Activated T-cell treated with anti-CD3 and anti-CD28 coated beads for 4 hours (primary cell): ENCODE measurements at places on chromosomes 5 and 9.

GRCh38 chr9:76818271-76818670, 54.0 kb downstream of the PCA3 start:
- no peak for DNase-seq

DNA sequence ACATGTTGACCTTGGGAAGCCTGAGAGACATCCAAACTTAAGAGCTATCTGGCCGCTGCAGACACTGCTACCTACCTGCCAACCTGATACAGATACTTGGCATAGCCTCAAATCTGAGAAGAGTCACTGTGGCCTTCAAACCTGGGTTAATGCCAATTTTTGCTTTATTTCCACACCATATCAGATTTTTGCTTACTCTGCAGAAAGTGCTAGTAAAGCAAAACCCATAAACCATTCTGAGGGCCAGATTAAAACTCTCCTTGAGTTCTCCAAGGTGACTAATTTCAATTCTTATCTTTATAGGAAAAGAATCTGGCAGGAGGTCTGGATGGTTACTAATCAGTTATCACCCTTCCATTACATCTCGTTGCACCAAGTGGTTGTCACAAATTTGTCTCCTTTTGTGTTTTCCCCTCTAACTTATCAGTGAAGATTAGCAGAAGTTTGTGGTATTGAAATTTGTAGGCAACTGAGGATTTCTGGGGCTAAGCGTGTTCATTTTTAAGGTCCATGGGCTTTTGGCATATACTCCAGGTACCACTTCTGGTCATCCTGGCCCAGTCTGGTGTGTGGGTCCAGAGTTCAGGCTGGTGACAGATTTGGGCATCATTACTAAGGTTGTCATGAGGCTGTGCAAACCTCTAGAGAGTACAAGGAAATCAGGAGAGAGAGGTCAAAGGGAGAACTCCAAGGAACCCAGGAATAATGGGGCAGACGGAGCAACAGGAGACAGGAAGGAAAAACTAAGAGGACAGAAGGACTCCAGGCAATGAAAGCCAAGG, 177.9 kb downstream of the TSSK1B start:
- no peak for DNase-seq

- DNase-seq: no peak
Measured at GRCh38 chr9:69944816-69945215, 98.8 kb upstream of the MAMDC2 start.

- no peak for DNase-seq
Measured at GRCh38 chr5:134417707-134418106, 6.0 kb upstream of the CDKN2AIPNL start.

DNA sequence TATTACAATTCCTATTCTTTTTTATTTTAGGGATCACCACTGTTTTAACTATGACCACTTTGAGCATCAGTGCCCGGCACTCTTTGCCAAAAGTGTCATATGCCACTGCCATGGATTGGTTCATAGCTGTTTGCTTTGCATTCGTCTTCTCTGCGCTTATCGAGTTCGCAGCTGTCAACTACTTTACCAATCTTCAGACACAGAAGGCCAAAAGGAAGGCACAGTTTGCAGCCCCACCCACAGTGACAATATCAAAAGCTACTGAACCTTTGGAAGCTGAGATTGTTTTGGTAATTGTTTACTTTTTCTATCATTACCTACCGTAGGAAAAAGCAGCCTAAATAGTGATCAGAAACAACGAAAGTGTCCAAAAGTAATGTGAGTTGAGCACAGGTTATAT, 6.4 kb downstream of the GABRA6 start:
- no peak for DNase-seq

GRCh38 chr5:177330991-177331842, 19.5 kb upstream of the MXD3 start:
- DNase-seq: no peak

- DNase-seq: no peak
Measured at GRCh38 chr5:92418341-92418740, 1035.2 kb upstream of the ARRDC3 start.

GRCh38 chr9:78539188-78539587, 242.3 kb downstream of the PSAT1 start:
- DNase-seq: no peak

GRCh38 chr5:158055111-158055501, 196.2 kb upstream of the CLINT1 start:
- no peak for DNase-seq

DNA sequence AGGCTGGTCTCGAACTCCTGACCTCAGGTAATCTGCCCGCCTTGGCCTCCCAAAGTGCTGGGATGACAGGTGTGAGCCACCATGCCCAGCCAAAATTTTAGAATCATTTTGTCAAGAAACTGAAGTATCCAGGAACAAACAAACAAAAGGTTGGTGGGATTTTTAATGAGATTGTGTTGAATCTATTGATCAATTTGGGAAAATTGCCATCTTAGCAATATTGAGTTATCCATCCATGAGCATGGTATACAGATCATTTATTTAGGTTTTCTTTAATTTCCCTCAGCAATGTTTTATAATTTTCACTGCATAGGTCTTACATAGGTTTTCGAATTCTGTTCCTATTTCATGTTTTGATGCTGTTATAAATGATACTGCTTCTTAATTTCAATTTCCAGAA, 5.7 kb upstream of the LPCAT1 start:
- no peak for DNase-seq

DNA sequence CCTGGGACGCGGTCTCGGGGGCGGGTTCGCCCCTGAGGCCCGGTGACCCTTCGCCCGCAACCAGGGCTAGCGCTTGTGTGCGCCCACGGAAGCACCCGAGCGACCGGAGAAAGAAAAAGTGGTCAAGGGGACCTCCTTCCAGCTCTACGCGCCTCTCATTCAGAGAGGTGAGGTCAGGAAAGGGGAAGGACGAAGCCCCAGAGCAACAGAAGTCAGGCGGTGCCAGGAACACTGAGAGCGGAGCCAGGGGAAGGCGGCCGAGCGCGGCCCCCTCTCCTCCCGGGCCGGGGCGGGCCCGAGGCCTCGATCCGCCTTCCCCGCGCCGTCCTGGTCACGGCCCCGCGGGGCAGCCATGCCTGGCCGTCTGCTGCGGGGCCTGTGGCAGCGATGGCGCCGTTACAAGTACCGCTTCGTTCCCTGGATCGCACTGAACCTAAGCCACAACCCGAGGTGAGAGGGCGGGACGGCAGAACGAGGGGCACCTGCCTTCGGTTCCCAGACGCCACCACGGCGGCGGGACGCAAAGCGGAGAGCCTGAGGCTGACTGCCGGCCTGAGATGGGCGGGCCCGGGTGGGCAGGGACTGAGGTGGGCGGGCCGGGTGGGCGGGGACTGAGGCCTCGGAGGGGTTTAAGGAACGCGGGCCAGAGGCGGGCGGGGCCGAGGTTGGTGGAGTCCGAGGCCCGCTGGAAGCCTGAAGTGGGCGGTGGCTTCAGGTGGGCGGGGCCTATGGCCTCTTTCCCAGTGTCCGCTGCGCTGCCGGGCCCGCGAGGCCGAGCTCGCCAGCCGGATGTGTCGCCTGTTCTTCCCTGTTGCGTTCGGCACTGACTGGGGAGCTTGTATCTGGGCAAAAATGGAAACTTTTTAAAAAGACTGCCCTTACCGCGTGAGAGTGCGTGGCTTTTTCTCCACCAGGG, at the start of gene SETD9:
Gene SETD9 (plus strand): TSS at position 303 of the 916 bp plus-strand sequence. CDS start 50 bp downstream, at position 353.
- peak; percentile 68 for DNase-seq

DNA sequence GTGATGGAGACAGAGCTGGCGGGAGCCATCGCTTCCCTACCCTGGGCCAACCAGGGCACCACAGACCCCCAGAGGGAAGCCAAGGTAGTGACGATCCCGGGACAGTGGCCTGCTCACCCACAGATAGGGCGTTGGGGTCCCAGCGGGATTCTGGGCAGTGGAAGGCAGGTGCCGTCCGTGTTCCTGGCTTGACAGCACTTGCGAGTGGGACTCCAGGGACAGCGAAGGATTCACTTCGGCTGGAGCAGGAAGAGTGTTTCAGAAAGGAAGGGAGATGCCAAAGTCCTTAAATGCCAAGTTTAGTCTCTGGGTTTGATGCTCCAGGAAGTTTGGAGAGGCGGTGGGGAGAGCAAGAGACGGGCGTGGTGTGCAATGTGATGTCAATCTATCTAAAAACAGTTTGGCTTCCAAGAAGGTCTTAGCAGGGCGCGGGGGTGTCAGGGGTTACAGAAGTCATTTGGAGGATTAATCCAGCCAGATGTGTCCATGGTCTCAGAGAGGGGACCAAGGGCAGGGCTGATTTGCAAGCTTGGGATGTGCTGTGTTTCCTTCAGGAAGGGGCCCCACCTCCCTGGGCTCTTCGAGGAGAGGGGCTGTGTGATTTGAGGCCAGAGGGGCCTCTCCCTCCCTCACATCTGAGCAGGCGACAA, 74.9 kb downstream of the NTNG2 start:
- no peak for DNase-seq

GRCh38 chr5:170278611-170279458, 18.7 kb downstream of the LCP2 start:
- DNase-seq: peak; percentile 73

DNA sequence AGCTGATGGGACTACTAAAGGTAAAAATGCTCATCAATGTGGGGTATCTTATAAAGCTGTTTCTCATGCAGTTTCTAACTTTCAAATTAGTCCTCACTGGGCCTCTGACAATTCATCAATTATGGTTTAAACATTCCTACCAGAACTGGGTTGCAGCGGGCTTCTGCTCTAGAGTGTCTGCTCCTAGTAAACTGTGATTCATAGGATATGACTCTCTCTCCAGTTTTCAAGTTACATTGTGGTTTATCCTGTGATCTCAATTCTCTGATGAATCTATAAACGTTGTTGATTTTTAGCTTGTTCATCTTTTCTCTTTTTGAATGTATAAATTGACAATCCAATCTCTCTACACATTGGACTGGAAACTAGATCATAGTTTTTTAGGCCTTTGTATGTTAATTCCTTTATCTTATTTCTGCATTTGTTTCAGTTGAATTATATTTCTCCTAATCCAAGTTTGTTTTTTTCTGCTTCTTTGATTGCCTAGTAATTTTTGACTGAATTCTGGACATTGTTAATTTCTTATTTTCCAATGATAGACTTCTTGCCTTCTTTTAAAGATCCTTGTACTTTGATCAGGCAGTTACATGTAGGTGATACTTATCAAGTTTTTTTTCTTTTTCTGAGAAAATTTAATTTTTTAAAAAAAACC, 822.6 kb downstream of the TLE1 start:
- no peak for DNase-seq

DNA sequence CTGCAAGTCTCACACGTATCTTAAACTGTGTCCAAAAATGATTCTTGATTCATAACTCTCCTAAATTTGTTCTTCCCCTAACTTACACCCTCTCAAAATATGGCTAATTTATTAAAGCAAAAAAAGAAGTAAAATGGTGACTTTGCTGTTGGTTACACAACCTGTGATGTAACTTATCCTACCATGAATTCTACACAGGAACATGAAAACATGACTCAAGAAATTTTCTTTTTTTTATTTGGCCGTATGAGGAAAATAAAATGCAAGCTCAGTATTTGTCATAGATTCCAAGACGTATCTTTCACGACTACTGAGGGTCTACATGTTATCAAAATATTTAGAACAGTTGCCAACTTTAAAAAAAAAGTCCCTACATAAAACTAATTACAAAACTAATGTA, 9.2 kb downstream of the LIFR start:
- no peak for DNase-seq

- DNase-seq: no peak
Measured at GRCh38 chr5:75045071-75045470, 7.3 kb downstream of the GCNT4 start.

GRCh38 chr9:120348951-120349429, 231.0 kb downstream of the CDK5RAP2 start:
- DNase-seq: no peak

DNA sequence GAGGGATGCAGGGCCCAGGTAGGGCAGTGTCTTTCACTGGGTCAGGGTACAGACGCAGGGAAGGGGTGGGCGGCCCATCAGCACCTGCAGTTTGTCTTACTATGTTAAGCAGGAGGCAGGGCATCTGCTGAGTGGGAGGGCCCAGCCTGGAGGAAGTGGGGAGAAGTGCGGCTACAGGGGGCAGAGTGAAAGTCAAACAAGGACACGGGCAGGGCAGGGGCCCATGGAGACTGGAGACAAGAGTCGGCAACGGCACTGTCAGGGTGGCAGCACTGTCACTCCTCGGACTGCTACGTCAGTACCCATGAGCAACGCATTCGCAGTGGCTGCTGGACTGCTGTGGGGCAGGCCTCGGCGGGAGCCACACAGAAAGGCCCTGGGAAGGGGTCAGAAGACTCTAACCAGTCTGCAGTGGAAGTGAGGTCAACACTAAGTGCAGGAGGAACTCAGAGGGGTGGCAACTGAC, 19.7 kb downstream of the CAMSAP1 start:
- DNase-seq: no peak

GRCh38 chr5:59002162-59002825, 419.4 kb downstream of the RAB3C start:
- DNase-seq: no peak

GRCh38 chr9:114804505-114804904, 1.3 kb downstream of the TNFSF15 start:
- no peak for DNase-seq
